ENCODE measurements at places on chromosomes 2 and 18.
A peak's percentile ranks its signal among the peaks of the same experiment; 100 is the strongest.

DNA sequence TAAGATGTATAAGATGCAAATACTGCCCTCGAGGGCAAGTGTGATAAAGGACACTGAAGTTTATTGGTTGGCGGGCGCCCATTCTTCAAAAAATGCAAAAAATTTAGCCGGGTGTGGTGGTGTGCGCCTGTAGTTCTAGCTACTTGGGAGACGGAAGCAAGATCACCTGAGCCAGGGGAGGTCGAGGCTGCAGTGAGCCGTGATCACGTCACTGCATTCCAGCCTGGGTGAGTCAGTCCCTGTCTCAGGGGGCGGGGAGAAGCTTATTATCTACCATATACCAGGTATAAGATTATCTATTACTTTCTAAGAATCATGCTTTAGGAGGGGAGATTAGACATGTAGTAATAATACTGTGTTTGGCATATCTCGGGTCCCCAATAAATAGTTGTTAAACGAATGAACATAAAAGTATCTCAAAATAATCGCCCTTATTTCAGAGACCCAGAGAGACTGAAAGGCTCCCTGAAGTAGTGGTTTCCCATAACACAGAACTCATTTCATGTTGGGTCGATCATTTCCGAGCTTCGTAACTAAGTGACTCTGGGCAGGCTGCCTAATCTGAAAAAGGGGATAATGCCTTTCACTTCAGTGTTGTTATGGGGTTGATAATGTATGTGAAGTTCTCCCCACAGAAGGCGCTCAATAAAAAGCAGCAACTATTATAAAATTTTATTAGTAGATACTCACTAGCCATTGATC lies 1.2 kb upstream of the SELENOI start:
- no peak for DNase-seq

DNA sequence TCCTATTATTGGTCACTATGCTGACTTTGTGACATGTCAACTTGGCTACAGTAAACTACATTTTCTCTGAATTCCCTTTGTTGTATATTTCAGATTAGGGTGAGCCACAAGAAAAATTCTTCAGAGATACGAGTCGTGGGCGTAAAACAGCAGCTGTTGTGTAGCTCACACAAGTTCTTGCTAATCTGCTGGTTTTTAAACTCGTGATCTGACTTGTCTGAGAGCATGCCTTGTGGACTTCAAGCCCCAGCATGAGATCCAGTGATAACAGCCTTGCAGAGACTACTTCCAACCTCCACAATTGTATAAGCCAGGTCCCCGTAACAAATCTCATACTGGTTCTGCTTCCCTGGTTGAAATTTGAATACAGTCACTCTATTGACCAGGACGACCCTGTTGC lies 259.8 kb upstream of the LYPD1 start:
- DNase-seq: no peak

DNA sequence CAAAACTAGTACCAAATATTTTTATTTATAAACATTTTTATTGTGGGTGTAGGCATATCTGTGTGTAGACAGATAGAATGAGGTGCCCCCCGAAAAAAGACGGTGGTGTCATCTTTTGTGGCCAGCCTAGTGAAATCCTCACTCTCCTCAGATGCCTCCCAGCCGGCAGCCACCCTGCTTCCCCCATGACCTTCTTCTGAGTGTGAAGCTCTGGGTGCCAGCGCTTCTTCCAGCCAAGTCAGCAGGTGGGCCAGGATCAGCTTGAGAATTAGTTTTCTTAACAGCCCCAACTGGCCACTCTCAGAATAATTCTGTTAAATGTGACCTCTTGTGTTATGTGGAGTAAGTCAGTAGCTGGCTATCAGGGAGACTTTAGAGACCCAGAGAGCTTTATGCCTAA lies 229.6 kb upstream of the FOSL2 start:
- DNase-seq: no peak

GRCh38 chr18:62935994-62936393 lies 220.7 kb downstream of the PHLPP1 start:
- DNase-seq: no peak

DNA sequence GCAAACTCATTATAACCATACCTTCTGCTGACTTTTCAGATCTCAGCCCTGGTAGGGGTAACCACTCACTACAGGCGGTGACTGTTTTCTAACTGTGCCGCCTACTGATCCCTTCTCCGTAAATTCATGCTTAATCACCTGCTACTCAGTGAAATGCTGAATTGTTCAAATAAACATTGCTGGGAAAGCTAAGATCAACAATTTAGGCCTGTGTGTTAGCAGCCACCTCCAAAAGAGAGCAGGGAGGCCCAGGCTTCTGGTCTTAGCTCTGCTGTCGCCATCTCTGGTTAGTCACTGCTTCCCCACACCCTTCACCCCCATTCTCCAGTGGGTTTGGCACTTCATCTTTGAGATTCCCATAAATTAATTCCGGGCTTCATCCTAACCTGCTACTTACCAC lies 21.8 kb upstream of the NT5C1B start:
- no peak for DNase-seq

DNA sequence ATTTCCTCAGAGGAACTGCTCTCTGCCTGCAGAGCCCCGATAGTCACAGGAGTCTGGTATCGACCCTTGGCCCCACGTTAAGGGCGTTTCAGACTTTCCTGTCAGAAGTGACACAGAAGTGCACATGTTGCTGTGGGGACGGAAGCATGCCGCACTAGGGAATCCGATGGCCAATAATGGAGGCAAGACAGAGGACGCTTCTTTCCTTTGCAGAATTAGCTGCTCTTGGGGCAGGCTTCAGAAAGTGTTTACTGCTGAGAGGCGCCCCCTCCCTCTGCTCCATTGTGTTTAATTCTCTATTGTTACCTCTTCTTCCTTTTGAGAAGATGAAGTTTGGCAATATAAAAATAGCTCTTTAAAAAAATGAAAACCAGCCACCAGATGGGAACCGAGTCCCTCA lies 118.6 kb upstream of the EML6 start:
- DNase-seq: no peak

DNA sequence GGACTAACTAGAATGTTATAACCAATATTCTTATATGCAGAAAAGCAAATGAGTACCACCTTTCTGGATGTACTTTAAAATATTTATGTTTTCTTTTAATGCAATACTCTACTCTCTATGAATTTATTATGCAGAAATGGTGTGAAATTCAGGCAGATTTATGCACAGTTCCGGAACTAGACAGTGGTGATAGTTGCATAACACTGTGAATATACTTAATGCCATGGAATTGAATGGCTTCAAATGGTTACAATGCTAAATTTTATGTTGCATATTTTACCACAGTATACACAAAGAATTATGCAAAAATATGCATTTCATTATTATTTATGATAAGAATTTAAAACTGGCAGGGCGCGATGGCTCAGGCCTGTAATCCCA lies 287.8 kb upstream of the FN1 start:
- no peak for DNase-seq

DNA sequence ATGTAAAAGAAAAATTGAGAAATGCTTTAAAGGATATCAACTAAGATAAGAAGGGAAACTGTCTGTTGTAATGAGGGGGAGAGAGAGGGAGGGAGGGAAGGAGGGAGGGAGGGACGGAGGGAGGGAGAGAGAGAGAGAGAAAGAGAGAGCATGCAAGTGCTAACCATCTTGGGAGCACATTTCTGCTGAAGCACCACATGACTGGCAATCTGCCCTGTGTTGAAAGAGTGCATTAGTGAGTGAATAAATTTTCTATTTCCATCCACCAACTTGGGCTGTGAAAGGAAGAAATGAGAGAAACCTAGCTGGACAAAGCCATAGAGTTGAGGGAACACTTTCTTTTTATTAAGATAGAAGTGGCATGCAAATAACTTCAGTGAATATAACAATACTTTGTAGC lies 110.7 kb downstream of the TMX3 start:
- DNase-seq: no peak

- no peak for DNase-seq
Measured at GRCh38 chr2:182887093-182887492, 20.7 kb upstream of the FRZB start.

DNA sequence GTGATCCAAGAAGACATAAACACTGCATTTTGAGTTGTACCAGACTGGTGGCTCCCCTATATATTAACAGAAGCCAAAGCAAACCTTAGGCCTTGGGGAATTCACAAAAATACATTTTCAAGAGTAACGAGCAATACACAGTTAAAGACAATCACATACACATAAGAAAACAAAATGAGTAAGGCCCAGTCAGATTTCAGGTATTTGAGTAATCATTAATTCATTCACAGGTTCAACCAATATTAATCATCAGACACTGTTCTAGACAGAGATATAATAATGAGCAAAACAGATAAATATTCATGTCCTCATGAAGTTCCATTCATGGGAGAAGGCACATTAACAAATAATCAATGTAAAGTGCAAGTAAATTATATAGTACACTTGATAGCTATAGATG lies 9.6 kb downstream of the STPG4 start:
- DNase-seq: no peak

DNA sequence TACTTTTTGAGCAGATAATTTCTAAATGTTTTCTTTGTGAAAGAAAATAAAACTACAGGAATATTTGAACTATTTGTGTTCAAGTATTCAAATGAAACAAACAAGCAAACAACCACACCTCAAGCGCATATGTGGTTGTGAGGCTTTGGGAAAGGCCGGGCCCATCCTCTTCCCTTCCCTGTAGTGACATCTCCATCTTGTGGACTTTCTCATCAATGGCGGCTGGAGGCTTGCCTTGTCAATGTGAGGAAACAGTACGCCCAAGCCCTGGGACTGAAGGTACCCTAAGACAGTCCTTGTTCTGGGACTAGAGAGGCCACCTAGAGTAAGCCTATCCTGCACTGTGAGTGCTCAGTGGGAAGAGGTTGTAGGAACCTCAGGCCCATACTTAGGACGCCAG lies 166.8 kb downstream of the TPGS2 start:
- DNase-seq: peak; percentile 16

DNA sequence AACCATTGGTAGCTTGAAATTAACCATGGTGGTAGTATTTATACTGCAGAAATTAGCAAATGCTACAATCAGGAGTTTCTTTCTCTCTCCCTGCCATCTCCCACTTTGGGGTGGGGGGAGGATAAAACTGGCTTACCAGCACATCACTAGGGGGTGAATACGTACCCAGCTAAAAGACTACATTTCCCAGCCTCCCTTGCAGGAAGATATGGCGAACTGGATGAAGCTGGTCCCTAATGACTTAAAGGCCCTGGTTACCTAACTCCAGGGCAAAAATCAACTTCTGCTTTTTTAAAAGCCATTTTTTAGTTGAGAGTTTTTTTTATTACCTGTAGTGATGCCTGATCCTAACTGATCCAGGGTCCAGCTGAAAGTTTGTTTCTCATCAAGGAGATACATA lies 70.3 kb upstream of the RAB12 start:
- no peak for DNase-seq

DNA sequence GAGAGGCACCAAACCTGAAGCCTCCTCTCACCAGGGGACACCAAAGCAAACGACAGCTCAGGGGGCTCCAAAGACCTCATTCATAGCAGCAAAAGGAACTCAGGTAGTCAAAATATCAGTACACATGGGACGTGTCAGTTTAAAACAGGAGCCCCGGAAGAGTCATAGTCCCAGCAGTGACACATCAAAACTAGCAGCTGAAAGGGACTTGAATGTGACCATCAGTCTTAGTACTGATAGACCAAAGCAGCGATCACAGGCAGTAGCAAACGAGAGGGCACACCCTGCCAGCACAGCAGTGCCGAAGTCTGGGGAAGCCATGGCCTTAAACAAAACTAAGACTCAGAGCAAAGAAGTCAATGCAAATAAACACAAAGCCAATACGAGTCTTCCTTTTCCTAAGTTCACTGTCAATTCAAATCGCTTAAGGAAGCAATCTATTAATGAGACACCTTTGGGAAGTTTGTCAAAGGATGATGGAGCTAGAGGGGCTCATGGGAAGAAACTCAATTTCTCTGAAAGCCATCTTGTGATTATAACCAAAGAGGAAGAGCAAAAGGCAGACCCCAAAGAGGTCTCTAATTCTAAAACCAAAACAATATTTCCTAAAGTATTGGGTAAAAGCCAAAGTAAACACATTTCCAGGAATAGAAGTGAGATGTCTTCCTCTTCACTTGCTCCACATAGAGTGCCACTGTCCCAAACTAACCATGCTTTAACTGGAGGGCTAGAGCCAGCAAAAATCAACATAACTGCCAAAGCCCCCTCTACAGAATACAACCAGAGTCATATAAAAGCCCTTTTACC lies 1.2 kb downstream of the GALNT5 start:
- no peak for DNase-seq

DNA sequence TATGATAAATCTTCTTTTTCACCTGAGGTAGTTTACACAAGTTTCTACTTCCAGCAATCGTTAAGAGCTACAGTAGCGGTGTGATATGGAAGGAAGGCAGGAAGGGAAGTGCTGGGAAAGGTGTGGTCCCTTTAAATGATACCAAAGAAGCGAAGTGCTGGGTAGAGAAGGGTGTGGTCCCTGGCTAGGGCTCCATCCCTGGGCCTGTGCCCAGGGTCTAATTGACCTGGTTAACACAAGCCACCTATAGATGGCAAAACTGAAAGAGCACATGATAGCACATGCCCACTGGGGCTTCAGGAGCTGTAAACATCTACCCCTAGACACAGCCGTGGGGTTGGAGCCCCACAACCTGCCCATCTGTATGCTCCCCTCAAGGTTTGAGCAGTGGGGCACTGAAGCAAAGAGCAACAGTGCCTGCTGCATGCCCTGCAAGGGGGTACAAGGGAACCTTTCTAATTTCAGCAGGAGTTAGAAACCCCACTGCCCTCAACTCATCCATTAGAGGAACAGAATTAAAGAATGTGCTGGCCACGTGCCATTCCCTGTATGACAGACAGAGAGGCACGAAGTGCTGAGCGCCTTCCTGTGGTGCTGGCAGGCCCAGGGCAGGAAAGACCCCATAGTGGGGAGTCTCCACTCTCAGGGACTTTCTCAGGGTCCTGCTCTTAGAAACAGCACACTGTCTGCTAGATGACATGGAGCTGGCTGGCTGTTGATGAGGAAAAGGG lies 153.1 kb upstream of the LMAN1 start:
- DNase-seq: no peak

- no peak for DNase-seq
Measured at GRCh38 chr2:36855429-36855828, 110.9 kb downstream of the STRN start.

- DNase-seq: no peak
Measured at GRCh38 chr18:1392046-1392445, 487.4 kb downstream of the ADCYAP1 start.

GRCh38 chr2:37718515-37719161 lies 47.2 kb upstream of the CDC42EP3 start:
- no peak for DNase-seq

- DNase-seq: no peak
Measured at GRCh38 chr2:160898581-160899307, 261.5 kb upstream of the TANK start.

- DNase-seq: no peak
Measured at GRCh38 chr2:85663594-85664565, 4.1 kb downstream of the SFTPB start.

DNA sequence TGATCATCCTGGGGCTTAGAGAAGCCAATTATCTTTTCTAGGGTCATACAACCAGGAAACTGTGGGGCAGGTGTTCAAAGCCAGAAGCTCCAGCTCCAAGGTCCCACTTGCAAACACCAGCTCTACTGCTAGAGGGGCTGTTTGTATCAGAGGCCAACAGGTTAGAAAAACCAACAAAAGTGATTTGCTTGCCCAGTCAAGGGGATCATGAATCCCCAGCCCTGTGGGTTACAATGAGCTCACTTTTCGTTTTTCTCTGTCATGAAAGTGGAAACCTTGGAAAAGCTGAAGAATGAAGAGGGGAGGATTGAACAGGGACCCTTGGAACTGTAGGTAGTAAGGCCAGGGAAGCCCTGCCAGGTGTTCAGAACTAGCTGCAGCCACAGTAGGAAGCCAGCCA lies 119.2 kb downstream of the SPP2 start:
- no peak for DNase-seq
